ENCODE measurements at places on chromosomes 7 and 10.

DNA sequence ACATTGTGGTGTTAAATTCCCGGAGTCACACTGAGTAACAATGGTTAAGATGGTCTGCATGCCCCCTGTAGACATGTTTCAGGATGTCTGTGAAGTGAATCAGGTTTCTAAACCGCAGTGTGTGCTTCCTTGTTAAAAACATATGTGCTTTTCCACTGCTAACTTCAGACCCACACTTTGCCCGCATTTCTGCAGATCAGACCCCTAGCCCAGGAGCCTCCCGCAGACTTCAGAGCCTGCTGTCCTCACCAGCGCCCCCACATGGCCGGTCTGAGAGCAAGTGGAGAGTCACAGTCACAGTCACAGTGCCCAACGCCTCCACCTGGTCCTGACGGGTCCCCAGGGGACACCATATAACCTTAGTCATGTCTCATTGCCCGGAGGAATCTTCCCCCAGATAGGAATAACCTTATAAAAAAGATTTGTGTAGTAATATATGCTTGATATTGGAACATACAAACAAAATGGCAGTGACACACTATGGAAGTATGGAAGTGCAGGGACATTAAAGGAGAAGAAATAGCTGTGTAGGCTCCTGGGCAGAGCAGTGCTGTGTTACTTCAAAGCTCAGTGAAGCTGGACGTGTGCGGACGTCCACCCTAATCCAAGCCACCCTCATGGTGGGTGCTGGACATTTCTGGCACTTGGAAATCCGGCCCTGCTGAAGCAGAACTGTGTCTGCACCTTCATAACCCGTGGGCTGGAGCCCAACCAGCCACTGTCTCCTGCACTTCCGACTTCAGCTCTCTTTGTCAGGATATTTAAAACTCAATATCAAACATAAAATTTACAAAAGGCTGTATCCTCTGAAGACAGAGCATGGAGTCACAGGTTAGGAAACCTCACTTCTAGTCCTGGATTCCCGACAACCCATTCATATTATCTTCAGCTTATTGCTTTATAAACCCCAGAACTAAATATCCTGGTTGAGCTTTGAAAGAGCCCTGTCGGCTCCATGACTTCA lies 29.0 kb downstream of the GSTO2 start:
- no peak for DNase-seq

- no peak for DNase-seq
Observed at GRCh38 chr10:11209830-11210181, 192.1 kb downstream of the CELF2 start.

DNA sequence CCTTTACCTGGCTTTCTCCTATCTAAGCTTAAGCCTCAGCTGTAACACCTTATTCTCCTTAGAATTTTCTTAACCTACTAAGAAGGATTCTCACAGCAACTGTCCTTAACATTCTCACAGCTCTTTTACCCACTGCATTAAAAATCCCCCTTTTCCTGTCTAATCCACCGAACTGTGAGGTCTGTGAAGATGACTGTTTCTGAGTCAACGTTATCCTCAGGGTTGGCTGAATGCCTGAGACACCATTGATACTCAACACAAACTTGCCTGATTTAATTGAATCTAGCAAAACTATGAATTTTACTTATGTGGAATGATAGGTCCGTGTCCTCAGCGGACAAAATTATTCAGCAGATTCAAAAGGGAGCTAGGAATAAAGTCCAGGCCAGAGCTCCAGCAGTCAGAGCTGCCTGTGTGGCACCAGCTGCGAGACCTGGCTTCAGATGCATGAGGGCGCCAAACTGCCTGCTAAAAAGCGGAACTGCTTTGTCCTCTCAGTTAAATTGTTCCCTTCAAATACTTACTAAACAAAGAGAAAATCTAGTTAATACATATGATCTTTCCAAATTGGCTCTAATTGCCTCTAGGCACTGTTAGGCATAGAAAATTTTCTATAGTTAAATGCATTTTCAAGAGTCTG lies 33.4 kb upstream of the VWDE start:
- peak; percentile 93 for DNase-seq

DNA sequence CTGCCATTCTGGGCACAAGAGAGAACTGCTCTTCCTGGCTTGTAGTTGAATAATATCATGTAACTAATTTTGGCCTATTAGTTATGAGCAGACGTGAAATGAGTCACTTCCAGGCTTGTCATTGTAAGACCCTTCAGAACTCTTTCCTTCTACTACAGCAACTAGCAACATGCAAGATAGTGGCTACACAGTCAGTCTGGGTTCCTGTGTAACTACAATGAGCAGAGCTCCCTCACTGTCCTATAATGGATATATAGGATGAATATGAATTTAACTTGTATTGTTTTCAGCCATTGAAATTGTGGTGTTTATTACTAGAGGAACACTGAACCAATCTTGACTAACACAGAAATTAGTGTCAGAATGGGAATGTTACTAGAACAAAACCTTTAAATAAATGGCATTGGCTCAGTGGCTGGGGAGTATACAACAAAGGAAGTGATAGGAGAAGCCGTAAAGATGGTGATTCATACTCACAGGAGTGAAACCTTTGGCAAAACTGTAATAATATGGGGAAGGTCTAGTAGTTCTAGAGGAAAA lies 2.9 kb upstream of the MTPN start:
- no peak for DNase-seq
